GM04504 (cell line): ENCODE measurements at places on chromosomes 4 and X.

GRCh38 chrX:107398115-107398514, 51.3 kb upstream of the FRMPD3 start:
- no peak for DNase-seq

- no peak for DNase-seq
These were observed 33.5 kb downstream of the ARHGEF9 start for GRCh38 chrX:63751481-63751880.

- peak; percentile 16 for DNase-seq
These were observed 155.8 kb downstream of the ANTXR2 start for GRCh38 chr4:79917246-79917645.

DNA sequence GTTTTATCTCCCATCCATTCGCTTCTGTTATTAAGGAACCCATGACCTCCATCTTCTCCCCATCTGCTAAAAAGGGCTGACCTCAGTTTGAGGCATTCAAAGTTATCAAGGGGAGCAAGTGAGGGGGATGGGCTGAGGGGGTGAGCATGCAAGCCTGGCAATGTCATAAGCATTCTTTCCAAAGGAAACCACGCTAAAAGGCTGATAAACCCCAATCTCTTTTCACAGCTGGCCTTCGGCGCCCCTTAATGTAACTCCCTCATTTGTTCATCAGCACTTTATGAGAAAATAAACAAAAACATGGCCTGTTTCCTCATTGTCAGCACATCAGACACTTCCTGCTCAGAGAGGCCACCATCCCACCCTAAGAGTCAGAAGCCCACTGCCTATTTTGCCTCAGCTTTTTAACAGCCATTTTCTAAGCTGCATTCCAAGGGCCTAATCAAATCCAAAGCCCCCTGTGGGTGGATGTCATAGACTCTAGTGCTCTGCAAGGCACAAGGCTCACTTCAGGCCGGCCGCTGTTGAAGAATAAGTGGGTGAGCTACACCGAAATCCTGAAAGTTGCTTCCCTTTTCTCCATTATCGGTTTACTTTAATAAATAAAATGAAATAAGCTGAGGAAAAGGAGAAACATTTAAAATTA, 92.0 kb upstream of the SRD5A3 start:
- DNase-seq = no peak

DNA sequence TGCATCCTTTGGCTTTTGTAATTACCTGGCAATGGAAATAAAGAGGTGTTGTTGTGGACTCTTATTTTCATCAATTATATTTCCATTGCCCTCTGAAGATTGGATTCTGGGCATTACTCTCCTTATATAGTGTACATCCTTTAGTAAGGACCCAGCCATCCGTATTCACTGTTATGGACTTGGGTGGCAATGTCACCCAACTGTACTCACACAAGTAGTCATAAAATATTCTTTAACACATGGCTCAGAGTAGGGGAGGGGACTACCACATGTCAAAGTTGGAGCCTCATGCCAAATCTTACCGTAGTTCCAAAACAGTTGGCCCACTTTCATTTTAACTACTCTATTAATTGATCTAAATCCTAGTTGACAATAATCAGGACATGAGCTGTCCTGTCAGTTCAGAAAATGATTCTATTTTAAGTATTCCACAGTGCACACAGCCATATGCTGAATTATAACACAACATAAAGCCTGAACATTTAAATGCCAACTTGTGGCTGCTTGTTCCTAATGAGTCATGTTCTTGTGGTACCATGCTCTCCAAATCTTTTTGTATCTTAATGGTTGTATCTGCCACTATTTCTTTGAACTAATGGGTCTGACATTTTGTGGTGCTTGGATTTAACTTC, 4.9 kb downstream of the FRAS1 start:
- DNase-seq = no peak

- DNase-seq = no peak
These were observed 141.4 kb downstream of the PPP3CA start for GRCh38 chr4:101205916-101206315.

- no peak for DNase-seq
These were observed 486.7 kb upstream of the MAGEB2 start for GRCh38 chrX:29728639-29729038.

DNA sequence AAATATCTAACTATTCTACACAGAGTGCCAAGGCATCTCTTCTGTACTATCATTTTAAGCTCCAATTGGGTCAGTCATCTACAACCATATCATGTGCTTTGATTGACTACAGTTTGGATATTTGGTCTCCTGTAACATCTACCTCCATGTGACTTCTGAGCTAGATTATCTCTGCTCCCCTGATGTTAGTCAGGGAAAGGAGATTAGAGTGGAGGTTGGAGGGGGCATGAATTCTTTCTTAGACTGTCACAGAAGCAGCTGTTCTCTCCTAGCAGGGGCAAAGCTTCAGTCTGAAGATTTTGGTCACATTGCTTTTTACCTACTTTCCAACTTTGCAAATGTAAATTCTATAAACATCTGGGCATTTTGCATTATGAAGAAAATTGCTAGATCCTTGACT, 62.6 kb upstream of the C4orf54 start:
- no peak for DNase-seq

GRCh38 chrX:17397074-17397473, 22.1 kb downstream of the NHS start:
- no peak for DNase-seq

- no peak for DNase-seq
These were observed 11.9 kb upstream of the SH3KBP1 start for GRCh38 chrX:19899217-19899788.

DNA sequence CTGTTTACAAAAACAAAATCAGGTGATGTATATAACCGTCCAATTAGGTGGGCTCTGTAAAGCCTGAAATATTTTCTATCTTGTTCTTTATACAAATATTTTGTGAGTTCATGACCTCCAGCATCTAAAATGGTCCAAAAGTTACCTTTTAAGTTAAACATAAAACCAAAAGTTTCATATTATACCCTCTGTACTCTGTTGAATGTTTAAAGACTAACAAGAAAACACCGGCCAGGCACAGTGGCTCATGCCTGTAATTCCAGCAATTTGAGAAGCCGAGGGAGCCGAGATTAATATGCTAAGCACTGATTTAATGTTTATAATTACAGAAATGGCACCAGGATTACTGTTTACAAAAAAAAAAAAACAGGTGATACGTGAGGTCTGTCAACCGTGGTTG, 328.4 kb downstream of the DHRSX start:
- no peak for DNase-seq

- DNase-seq = no peak
These were observed 15.6 kb downstream of the RBM41 start for GRCh38 chrX:107102980-107103379.

- DNase-seq = peak; percentile 47
These were observed 69.3 kb downstream of the MGST2 start for GRCh38 chr4:139734875-139735380.

DNA sequence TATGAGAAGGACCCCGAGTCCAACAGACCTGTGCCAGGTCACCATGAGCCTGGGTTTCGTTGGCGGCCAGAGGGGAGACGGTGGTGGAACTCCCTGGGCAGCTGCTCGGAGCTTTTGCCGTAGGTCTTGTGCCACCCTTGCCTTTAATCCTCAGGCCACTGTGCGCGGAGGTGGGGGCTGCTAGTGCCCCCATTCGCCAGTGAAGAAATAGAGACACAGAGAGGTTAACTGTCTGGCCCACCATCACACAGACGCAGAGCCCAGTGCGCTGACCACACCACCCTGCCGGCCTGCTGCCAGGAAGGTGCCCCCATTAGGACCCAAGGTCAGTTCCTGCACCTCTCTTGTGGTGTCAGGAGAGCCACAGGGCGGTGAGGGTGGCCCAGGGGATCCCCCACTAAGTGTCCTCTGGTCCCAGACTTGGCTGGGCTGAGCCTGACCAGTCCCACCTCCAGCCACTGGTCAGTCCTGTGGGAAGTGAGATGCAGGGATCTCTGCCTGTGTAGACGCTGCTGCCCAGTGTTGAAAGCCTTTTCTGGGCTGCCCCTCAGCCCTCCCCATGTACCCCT, 28.3 kb upstream of the HTRA3 start:
- DNase-seq = no peak

GRCh38 chr4:32778025-32778424, 2057.9 kb downstream of the PCDH7 start:
- DNase-seq = no peak

DNA sequence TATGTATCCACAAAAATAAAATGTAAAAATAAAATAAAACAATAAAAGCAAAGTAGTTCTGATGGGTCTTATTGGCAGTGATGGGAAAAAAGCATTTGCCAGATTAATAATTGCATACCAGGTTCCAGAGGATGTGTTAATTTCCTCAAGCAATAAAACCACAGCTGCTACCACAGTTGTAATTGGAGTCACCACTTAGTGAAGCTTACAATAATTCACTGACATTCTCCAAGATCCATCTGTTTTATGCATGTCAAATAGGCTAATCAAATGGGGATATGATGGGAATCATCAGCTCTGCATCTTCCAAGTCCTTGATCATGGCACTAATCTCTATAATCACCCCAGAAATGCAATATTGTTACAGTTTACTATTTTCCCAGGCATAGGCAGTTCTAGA, 123.5 kb upstream of the EMCN start:
- DNase-seq = no peak

DNA sequence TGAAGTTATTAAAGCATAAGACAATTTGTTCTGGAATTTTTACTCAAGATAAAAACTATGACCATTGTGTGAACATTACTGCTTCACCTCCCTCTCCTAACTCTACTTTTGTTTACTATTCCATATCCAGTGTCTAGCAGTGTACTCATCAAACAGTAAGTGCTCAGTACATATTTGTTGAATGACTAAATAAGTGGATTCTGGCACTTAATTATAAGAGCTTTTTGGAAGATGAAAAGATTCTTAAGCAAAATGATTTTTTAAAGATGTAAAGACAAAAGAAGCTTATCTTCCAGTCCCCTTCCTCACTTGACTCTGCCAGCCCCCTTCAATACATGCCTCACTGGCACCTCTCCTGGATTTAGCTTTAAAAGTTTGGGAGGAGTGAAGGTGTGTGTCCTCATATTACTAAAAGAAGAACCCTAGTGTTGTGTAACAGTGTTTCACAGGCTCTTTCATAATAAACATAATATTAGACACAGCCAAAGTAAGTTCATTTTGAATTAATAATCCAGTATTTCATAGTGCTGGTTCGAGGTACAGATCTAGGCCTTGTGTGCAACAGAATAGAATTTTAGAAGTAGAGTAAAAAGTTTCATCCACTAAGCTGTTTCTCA, 53.0 kb downstream of the GAB1 start:
- no peak for DNase-seq

GRCh38 chr4:163556177-163556576, 61.7 kb downstream of the TMA16 start:
- DNase-seq = no peak

DNA sequence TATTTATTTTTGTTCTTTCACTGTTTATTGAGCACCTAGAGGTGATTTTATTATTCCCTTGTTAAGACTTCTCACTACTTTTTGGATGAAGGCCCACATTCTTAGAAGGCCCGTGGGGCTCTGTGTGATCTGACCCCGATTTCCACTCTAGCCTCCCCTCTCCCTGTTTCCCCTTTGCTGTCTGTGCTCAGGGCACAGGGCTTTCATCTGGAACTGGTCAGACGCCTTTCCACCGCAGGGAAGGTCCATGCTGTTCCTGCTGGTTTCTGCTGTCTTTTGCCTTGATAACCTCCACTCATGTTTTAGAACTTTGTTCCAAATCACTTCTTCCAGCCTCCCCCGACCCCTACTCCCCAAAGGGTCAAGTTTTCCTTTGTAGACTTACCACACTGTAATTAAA, 31.3 kb upstream of the ANAPC4 start:
- DNase-seq = no peak

GRCh38 chrX:18149454-18149853, 71.2 kb downstream of the BEND2 start:
- no peak for DNase-seq

DNA sequence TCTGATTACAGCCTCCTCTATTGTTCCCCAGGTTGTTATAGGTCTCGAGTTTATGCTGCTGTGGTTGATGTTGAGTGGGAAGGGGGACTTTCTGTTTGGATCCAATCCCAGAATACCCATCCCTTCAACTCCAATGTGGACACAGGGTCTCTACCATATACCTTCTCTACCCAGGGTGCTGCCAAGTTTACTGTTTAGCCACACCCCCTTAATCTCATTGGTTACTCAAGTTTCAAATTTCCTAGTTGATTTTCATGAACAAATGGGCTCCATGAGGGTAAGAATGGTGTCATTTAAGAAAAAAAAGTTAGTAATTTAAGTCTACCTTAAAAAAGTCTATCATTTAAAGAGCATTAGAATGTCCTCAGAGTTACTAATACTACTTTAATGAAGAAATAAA, 3.6 kb upstream of the SPP1 start:
- no peak for DNase-seq

GRCh38 chr4:183455431-183456195, 11.2 kb downstream of the CDKN2AIP start:
- DNase-seq = no peak

GRCh38 chr4:181968371-181968770, 274.8 kb upstream of the TENM3 start:
- DNase-seq = peak; percentile 33

GRCh38 chr4:36159208-36159607, 85.1 kb downstream of the ARAP2 start:
- DNase-seq = no peak

- DNase-seq = no peak
These were observed 76.9 kb downstream of the SHROOM3 start for GRCh38 chr4:76511947-76512346.

DNA sequence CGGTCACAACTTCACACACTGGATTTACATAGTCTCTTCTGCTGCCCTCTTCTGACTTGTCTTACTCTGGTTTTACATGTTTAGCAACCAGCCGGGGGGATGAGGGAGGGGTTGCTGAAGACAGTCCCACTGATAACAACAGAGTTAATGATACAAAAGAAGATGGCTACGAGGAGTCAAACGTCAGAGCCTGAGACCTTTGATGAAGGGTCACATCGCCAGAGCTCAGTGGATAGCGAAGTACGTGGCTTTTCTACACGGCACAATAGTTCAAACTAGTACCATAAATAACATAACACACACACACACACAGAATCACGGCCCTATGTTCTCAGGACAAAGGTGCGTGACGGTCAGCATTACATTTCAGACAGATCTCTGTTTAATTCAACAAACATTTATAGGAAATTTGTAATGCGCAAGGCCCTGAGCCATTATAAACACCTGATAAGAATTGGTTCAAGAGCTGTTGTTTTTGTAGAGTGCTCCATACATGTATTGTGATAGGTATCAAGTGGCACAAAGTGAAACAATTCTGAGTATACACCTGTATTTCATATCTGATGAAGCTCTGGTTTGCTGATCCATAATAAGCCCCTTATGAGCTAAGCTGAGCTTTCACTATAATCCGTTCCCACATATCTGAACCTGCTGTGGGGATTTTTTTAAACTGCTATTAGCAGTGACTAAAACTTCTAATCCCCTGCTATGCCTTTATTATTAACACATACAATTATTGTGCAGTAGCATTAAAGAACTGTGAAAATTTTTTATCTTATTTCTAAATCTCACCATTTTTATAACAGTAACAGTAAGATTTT, 100.0 kb downstream of the NR3C2 start:
- DNase-seq = no peak

DNA sequence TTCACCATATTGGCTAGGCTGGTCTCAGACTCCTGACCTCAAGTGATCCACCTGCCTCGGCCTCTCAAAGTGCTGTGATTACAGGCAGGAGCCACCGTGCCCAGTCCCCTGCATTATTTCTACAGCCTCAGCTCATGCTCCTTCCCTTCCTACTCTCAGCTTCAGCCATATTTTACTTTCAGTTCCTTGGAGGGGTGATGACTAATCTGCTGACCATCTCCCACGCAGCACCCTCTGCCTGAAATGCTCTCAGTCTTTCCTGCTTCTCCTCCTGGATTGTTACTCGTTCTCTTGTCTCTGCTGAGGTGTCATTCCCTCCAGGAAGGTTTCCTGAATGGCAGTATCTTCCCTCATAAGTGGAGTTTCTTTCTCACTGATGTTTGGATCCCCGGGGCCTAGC, 63.3 kb downstream of the MOSPD2 start:
- peak; percentile 45 for DNase-seq
